Left kidney (tissue), 8 donors: ENCODE measurements at places on chromosomes 16 and 17. TPM values are rescaled to one million over a fixed set of nuclear protein-coding genes. Genes with fewer than 3 reads are reported as not detected.

The RTN4RL1 gene
- polyA plus RNA-seq = 1.00 TPM

The CES5A gene
- polyA plus RNA-seq = not detected

The PRR29 gene
- 2.5 TPM for polyA plus RNA-seq

- no peak for DNase-seq
Observed at GRCh38 chr17:41413353-41413957, 10.9 kb downstream of the KRT37 start.

- peak; percentile 67 for DNase-seq
Observed at GRCh38 chr17:4604111-4604644, 19.8 kb downstream of the SMTNL2 start.

DNA sequence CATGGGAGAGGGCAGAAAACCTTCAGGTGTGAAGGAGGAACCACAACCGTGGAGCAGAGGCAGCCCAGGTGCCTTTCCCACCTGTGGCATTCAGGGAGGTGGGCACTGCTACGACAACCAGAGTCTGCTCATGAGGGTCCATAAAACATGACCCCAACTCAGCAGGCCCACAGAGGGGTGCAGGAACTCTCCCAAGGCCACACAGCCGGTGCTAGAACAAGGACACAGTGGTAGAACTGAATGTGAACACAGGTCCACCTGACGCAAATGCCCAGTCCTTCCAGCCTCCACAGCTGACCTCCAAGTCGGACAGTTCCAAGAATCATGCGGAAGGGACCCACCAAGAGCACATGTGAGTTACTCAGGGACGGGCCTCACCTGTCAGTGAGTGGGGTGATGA, 76.4 kb downstream of the DNAH17 start:
- no peak for DNase-seq
